ENCODE measurements at places on chromosomes 2 and 18.

- DNase-seq: no peak
Observed at GRCh38 chr18:8960740-8961657, 141.5 kb upstream of the NDUFV2 start.

GRCh38 chr2:119441376-119442225 lies 9.9 kb downstream of the TMEM37 start:
- no peak for DNase-seq

- DNase-seq: no peak
Observed at GRCh38 chr2:46227022-46227421, 70.2 kb upstream of the EPAS1 start.

GRCh38 chr2:85175369-85176299 lies 42.4 kb downstream of the TCF7L1 start:
- DNase-seq: no peak

GRCh38 chr2:214995926-214996670 lies 142.3 kb downstream of the ABCA12 start:
- DNase-seq: no peak
